ENCODE measurements at places on chromosomes 16 and 17.

DNA sequence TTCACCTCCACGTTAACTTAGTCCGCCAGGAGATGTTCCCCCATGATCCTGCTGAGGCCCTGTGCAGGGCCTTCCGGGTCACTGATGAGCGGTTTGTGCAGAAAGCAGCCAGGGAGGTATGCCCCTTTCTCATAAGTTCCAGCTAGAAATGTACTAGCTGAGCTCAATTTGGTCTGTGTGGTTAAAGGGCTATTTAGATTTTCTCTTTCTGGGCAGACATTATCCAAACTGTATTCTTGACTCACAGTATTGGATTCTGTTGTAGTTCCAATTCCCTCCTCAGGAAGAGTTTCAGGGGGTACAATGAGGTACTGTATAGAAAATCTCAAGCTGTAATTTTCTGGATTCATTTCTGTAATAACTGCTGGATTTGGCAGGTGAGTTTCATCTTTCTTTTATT, 137.1 kb downstream of the TRIM37 start:
- no peak overlapping the region for H3K4me3 ChIP-seq
- no peaks in the 10 kb centered on the region for H3K27me3 ChIP-seq
- H3K27ac ChIP-seq = no peak overlapping the region
- no peaks in the 10 kb centered on the region for H3K36me3 ChIP-seq

DNA sequence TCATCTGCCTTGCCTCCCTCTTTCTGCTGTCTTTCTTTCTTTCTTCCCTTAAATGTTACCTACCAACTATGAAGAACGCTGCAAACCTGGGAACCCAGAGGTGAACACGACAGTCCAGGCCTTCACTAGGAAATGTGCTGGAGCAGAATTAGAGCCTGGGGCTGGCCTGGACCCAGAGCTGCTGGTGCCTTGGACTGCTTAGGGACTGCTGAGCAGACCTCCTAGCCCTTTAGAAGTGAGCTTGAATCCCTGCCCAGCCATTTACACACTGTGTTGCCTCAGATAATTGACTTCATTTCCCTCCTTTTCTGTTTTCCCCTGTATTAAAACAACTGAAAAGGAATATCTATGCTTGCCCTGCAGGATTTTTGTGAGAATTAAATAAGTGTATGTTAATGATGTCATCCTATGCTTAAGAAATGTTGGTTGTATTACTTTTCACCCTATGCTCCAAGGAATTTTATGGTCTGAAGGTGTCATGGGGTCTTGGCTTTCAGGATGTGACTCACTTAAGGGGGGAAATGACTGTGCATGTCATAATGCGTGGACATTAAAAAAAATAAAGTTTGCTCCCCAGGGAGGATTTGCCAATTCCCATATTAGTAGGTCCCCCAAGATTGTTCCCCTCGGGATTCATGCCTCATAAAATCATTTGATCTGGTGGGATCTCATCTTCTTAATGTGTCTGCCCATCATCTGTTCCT, 11.5 kb downstream of the CDH13 start:
- H3K27me3 ChIP-seq = no peaks in the 10 kb centered on the region
- H3K36me3 ChIP-seq = no peaks in the 10 kb centered on the region
- H3K4me3 ChIP-seq = no peak overlapping the region
- H3K4me1 ChIP-seq = peaks cover 43% of the 10 kb centered on the region
- no peak for DNase-seq

GRCh38 chr16:67560827-67561342, 1.4 kb upstream of the CTCF start:
- DNase-seq = no peak
- peaks cover 5% of the 10 kb centered on the region for H3K4me1 ChIP-seq
- H3K36me3 ChIP-seq = no peaks in the 10 kb centered on the region
- H3K4me3 ChIP-seq = no peak overlapping the region

GRCh38 chr16:71775949-71776348, 32.7 kb downstream of the AP1G1 start:
- H3K36me3 ChIP-seq = peaks cover 29% of the 10 kb centered on the region
- no peak overlapping the region for H3K4me3 ChIP-seq
- no peak overlapping the region for H3K27ac ChIP-seq
- no peak for DNase-seq

Measured in transverse colon (tissue), 4 donors.